ENCODE measurements at places on chromosomes 5 and 9.

- DNase-seq = no peak
Measured at GRCh38 chr5:102421647-102422046, 77.2 kb downstream of the SLCO6A1 start.

DNA sequence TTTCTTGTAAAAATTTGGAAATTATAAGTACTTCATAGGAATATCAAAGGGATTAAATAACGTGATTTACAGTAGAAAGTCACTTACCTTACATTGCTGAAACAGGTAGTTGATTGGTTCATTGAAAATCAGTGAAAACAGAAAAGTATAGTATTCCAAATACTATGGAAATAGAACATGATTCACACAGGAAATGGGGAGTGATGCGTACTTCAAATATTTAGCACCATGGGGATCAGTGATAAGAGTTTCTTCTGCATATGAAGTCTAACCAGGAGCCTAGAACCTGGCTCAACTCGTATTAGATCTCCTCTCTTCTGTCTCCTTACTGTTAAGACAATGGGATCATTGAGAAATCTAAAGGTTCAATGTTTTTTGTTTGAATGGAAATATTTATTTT lies 133.3 kb downstream of the FAM174A start:
- DNase-seq = no peak

DNA sequence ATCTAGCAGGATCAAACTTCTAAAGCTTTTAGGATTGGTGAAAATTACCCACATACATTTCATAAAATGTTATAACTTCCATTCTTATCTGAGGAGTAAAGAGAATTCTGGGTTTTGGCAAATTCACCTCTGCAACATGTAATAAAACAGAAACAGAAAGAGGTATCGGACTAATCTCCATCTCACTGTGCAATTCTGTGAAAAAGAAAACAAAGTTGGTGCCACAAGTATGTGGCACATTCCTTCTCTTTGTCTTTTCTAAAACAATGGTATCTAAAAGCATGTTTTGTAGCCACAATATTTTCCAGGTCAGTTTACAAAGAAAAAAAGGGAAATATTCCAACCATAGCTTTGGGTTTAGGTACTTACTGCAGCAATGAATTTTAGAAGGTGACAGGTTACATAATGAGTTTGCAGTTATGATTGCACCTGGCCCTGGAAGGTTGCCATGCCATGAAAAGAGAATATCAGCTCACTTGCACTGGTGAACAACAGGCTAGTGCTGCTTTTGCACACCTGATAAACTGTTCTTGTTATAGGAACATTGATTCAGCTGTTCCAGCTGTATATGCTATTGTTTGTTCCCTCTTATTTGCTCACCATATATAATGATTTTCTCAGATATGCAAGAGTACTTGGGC lies 491.3 kb upstream of the MEF2C start:
- DNase-seq = peak; percentile 75

DNA sequence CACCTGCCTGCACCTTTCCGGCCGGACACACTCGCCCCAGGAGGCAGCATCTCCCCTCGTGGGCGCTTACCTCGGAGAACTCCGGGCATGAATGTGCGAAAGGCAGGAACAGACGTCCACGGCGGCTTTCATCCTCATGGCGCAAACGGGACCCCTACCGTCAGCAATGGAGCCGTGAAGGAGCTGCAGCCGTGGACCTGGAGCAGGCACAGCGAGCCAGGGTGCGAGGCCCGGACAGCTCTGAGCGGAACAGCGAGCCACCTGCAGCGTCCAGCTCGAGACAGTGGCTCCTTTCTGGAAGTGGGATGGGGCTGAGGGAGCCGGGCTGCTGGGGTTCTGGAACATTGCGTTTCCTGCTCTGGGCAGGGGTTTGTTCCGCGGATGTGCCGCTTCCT lies 7.8 kb upstream of the SLC6A19 start:
- DNase-seq = peak; percentile 13

DNA sequence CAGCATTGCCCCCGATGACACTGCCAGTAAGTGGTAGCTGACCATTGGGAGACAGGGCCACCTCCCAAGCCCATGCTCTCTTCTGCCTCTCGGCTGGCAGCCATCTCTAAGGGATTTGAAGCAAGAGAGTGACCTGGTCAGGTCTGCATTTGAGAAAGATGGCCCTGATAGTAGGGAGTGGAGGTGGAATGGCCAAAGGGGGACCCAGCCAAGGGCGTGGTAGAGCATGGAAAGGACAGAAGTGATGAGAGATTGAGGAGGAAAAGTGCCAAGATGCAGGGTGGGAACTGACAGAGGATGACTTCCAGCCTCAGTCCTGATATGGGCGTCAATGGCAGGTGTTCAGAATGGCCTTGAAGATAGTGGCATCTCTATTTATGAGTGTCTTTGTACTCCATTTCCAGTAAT lies 9.0 kb downstream of the ABL1 start:
- DNase-seq = no peak

DNA sequence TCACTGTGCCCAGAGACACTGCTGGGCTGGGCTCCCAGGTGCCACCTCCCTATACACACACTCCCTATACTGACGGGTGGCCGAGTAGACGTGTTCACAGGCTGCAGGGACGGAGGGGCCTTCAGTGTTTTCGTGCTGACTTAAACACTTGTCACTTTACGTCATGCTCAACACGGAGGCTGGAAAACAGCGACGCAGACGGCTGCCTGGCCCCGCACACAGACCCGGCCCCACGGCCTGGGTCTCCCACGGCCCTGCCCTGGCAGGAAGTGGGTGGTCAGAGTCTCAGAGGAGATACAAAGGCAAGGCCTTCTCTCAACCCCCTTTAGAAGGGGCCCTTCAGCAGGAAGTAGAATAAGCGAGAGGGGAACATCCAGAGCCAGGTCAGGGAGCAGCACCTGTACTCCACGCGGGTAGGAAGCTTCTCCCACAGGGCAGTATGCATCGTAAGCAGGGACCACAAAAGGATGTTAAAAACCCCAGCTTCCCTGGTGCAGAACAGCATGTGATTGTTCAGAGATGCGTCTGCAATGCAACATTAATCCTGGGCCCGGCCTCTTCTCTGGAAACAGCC lies 11.9 kb upstream of the TBC1D9B start:
- DNase-seq = no peak

DNA sequence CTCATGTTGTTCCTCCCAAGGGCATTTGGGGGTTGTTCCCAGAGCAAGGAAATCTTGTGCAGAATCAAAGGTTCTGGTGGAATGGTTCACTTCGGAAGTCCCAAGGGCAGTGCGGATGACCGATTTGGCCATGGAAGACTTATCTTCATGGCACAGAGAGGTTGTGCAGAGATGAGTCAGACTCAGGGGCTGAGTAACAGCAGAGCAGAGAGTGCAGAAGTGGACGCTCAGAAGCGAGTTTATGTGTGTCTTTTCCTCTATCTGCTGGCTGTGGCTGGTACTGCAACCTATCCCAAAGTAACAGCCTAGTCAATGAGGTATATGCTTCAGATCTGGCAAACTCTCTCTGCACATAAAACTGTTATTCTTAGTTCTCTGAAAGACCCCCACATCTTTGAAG lies 118.1 kb downstream of the DPYSL3 start:
- peak; percentile 46 for DNase-seq
